H9 (cell line): ENCODE measurements at places on chromosomes 1 and 21.
A peak's percentile ranks its signal among the peaks of the same experiment; 100 is the strongest.

- no peak for DNase-seq
These were observed 10.8 kb downstream of the OPRD1 start for GRCh38 chr1:28822799-28823198.

- no peak for DNase-seq
These were observed 62.0 kb downstream of the SIK1 start for GRCh38 chr21:43364851-43365424.

DNA sequence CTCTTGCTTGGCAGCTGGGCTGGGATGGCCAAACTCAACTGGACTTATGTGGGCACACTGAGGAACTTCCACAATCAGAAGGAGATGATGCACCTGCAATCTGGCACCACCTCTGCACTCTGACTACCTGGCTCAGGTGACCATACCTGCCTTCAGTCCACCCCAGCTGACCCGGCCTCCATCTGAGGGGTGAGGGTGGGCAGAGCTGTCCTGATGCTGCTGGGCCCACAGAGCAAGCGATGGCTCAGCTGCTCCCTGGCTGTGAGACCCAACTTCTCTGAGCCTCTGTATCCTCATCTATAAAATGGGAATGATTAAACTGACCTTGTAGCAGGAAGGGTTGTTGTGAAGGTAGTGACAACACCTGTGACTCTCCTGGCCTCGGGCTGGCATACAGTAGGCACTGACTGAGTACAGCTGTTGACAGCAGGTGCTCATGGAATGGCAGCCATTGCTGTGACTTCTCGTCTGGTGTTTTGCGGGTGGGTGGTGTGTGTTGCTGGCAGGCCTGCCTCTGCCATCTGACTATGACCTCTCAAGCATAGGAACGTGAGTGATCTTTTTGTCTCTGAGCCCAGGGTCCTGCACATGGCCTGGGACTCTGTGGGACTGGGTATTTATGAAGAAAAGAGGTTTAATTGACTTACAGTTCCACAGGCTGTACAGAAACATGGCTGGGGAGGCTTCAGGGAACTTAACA lies 438.5 kb downstream of the PTPRU start:
- DNase-seq: peak; percentile 12

GRCh38 chr1:221839782-221840395 lies 98.0 kb upstream of the DUSP10 start:
- no peak for DNase-seq
